ENCODE measurements at places on chromosomes 3 and 15.

- no peak for DNase-seq
These were observed 58.9 kb upstream of the KY start for GRCh38 chr3:134709561-134710312.

- DNase-seq, result no peak
These were observed 1.8 kb downstream of the ADAMTS17 start for GRCh38 chr15:100339999-100340398.

GRCh38 chr3:62551556-62551955, 178.2 kb upstream of the FEZF2 start:
- no peak for DNase-seq

DNA sequence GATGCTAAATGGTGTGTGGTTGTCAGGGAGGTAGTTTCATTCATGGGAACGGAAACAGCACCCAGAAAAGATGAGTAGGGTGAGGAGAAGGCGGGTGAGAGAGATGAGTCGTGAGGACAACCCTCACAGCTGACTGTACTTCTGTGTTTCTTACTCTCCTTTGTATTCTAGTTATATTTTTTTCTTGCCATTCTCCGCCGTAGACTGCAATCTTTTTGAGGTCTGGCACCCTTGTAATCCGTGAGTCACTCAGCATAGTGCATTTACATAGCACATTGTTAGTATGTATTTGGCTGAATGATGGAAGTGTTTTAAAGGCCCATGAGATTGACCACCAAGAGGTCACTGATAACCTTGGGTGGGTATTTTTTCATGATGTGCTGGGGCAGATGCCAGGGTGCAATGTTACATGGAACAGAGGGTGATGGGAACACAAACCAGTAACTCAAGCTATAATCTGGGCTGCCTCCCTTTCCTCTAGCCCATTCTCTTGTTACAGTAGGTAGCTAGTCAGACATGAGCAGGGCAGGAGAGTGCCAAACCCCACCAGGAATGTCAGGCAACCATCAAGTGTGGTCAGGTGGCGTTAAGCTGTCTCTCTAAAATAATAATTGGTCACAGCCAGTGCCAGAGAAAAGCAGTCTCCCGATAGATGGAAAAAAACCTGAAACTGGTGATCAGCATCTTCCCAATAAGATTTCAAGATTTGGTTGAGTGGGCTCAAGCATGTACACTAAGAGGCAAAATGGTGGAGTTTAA, 18.8 kb upstream of the DGKG start:
- DNase-seq, result no peak

GRCh38 chr3:123152687-123153086, 49.1 kb upstream of the SEC22A start:
- DNase-seq, result no peak
